ENCODE measurements at places on chromosomes 4 and X.

DNA sequence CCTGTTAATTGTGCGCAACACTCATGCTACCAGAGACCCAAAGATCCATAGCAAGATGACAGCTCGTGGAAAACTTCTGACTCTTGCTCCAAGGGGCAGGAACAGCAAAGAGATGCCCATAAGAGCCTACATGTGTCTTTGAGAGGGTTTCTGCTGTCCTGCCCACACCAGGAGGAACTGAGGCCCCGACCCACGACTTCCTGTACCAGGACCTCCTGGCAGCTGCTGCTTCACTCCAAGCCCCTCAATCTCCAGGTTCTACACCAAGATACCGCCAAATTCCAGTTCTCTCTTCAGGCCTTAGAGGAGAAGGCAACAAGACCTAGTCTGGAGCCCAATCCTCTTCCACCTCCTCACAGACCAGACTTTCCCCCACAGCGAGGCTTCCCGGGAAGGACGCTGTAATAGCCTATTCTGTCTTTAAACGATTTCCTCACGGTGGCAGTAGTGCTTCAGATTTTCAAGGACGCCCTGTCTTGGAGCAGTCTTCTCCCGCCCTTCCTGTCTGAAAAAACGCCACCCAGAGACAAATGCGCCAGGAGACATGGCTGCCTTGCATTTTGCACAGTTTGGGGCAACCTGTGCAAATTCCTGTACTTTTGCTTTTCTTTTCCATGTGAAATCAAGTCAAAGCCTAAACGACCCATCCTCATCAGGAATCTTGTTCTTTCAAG, 230.2 kb upstream of the STK26 start:
- DNase-seq, result peak; percentile 50

DNA sequence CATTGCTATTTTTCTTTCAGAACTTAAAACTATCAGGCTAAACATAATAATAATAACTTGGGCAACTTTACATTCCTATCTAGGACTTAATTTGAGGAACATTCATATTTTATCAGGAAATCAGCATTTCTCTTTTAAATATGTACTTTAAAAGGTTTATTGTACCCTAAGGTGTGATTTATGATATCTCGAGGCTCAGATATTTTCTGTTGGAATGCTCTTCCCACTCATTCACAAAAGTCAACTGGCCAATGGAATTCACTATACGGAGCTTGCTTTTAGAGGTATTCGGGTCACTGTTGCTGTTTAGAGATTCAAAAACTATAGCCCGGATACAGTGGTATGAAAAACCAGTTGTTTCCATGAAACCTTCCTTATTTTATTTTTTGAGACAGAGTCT, 328.3 kb downstream of the GBA3 start:
- no peak for DNase-seq

DNA sequence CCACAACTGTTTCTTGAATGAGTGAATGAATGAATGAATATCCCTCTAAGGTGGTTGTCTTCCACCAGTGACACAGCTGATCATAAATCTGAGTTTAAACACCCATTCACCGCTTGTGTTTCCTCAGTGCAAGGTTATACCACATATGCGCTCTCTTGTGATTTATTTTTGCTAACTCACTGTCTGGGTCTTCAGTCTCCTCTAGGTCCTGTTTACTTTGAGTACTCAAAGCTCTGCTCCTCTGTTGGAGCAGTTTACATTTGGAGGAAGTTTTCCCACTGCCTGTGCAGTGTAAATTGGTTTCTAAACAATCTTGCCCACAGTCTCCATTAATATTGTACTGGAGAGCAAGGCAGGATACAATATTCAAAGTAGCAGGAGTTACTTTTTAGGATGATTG, 212.6 kb upstream of the JADE1 start:
- DNase-seq, result no peak

GRCh38 chr4:138222046-138222445, 20.1 kb downstream of the SLC7A11 start:
- DNase-seq, result peak; percentile 14

DNA sequence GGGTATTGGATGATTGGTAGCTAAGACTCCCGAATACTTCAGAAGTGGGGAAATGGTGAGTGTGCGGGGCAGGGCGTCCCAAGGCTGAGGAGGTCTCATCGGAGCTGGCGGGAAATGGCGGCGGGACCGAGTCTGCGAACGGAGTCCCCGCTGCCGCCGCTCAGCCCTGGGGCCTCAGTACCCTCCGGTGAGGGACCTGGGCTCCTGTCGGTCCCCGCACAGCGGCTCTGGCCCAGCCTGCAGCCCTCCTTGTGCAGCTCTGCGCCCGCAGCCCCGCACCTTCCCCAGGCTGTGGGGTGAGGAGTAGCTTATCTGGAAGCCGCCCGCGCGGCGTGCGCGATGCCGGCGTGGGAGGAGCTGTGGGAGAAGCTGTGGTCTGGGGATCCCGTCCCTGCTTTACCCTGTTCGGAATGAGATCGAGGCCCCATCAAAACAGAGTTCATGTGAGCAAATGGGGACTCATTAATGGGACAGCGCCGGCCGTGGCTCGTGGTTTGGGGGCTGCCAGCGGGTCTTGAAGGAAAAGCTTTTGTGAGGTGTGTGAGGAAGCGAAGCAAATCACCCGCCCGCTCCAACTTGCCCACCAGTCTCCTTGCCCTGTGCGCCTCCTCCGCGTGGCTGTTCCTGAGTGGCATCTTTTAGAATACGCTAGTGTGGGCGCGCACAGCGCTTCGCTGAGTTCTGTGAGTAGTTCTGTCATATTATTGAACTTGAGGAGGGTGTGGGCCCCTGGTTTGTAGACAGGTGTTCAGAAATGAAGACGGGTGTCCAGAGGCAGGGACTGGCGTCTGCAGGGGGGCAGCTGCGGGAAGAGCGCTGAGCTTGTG, 531 bp downstream of the ZNF141 start:
- DNase-seq, result peak; percentile 40

GRCh38 chr4:8079031-8079885, 79.4 kb downstream of the ABLIM2 start:
- DNase-seq, result no peak
